NCI-H774 (cell line): ENCODE measurements at places on chromosomes 16 and 17.

DNA sequence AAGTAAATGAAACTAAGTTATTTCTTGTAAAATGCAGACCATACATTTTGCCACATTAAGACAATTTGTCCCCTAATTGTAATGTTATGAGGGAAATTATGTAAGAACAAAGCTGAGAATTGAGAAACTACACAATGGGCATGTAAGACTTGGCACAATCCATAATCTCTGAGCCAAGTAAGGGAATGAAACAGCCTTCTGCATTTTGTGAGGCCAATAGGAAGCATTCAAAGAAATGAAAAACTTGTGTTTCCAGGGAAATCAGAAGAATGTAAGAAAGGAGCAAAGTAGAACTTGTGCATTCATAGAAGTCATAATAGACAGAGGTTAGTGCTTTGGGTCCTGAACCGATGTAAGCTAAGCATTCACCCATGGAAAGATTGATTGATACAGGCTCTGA is 1.8 kb downstream of the KRTAP9-4 start:
- DNase-seq = no peak

- DNase-seq = no peak
These were observed 6.6 kb downstream of the FASN start for GRCh38 chr17:82091264-82092066.

DNA sequence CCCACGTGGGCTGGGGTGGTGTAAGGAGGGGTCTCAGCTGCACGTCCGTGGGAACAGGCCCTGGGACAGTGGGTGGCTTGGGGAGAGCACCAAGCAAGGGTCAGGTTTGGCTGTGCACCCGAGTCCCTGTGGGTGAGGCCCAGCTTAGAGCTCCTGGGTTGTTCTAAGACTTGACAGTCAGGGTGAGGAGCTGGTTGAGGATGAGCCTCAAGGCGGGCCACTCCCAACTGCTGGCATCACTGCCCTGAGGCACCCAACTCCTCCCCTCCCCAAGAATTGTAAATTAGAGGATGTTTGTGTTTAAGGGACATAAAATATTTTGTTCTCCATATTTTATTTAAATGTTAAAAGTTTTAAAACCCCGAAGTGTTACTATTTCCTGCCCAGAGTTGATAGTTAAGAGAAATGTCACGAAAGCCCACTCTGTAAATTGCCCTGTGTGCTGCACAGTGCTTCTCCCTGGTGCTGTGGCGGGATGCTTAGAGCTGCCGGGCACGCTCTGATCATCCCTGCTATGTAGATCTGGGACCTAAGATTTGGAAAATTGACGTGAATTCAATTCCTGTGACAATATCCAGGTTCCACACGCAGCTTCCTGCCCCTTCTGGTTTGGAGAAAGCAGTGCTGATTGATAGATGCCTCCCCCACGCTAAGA is 15.9 kb downstream of the ZC3H18 start:
- DNase-seq = no peak

DNA sequence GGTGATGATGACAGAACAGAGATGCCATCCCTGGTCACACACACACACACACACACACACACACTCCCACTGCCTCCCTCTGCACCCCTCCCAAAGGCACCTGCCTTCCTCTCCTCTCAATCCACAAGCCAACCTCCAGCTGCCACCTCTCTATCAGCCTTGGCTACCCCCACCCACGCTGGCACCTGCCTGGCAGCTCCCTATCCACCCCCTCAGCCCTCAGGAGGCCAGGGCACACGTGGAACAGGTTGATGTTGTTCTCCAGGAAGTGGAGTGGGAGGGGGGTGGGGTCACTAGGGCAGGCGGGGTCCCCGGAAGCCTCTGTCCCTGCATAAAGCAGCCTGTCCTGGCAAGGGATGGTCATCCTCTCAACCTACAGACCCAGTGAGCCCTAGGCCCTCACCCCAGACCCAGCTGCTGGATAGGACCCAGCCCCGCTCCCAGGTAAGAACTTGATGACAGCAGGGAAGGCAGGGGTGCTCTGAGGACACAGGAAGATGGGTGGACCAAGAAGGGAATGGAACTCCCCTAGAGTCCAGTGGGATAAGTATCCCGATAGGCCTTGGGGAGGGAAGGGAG is at the start of gene GSDMA:
Gene GSDMA (plus strand): TSS at position 363 of the 579 bp plus-strand sequence. CDS start 2,684 bp downstream, outside the sequence.
- no peak for DNase-seq
